ENCODE measurements at places on chromosomes 1 and 21.

DNA sequence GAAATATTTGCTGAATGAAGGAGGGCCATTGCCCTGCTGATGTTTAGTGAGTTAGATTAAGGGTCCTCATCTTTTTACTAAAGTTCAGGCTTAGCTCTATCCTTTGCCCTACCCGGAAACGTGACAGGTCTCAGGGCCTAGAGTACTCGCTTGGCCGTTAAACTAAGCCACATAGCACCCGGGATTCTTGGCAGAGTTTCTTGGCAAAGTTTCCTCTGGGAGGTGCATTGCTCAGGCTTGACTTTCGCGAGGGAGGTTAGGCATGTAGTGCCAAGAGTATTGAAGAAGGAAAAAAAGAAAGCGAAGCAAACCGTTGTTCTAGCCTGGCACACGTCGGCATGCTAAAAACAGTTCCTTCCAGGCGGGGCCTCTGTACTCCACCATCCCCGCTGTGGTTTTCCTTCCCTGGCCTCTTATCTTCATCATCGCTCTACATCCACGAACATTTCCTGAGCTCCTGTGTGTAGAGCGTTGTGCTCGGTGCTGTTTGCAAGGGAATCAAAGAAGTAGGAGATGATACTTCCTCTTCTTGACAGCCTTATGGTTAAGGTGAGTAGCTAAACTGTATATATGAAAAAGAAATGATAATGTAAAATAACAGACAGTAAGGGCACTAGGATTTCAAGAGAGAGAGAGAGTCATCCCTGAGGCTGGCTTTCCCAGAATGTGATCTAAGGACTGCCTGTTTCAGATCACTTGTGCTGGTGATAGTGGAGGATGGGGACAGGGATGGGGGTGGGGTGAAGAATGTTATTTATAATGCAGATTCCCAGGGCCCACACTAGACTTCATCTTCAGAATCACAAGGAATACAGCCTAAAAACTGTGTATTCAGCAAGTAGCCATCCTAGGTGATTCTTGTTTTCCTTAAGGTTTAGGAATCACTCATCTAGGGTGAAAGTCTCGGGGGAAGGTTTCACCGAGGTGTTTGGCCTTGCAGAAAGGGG lies 18.8 kb downstream of the RNF220 start:
- no peak for DNase-seq

DNA sequence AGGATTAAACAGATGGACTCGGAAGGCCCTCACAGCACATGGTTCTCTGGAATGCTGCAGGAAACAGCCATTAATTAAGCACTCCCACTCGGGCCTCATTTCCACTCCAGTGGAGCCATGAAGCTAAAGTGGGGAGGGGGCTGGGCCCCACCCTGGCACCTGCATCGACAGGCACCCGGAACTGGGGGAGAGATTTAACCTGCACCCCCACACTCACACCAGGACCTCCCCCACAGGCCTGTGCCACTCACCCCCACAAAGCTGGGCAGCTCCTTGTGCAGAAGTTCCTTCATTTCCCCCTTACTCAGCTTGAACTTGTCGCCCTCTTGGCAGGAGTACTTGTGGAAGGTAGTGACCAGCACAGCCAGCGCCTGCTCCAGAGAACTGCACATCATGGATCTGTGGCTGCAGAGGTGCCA lies 2.2 kb downstream of the S100A2 start:
- no peak for DNase-seq

- no peak for DNase-seq
Observed at GRCh38 chr1:229253151-229253974, 17.5 kb upstream of the RAB4A start.

DNA sequence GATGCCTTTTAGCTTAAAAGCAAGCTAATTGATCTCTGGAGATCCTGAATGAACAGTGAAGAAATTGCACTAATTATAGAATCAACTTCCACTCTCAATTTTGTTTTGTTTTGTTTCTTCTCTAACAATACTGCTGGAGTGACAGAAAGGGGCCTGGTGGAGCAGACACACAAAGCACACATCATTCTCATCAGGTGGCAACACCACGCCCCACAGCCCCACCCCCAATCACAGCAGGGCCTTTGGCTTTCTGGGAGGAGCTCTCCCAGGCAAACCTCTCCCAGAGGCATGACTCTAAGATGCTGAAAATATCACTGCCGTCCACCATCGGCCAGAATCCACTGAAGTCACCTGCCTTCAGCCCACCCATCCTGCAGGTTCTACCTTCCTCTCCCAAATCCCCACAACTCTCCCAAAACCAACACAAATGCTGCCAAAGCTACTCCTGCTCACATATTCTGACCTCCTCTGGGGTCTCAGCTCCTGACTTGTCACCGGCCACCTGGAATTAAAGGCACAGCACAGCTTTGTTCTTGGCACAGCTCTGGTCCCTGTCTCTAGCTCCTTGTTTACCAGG lies 120.7 kb downstream of the GRIK3 start:
- DNase-seq = peak; percentile 9

DNA sequence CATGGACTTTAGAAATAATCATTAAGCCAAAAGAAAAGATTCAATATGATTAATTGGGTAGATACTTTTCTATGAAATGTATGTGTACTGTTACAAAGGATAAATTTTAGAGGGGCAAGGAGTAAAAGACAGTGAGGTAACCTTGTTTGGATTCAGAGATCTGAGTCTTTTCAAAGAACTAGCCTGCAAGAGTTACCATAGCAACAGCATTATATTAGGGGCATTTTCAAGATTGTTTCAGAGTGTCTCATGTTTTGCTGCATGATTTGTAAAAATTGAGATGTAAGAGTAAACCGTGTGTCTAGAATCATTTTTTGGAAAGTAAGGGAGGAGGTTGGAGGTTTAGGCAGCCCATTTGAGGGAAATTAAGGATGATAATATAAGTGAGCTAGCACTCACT lies 70.6 kb upstream of the KIAA1614 start:
- no peak for DNase-seq

DNA sequence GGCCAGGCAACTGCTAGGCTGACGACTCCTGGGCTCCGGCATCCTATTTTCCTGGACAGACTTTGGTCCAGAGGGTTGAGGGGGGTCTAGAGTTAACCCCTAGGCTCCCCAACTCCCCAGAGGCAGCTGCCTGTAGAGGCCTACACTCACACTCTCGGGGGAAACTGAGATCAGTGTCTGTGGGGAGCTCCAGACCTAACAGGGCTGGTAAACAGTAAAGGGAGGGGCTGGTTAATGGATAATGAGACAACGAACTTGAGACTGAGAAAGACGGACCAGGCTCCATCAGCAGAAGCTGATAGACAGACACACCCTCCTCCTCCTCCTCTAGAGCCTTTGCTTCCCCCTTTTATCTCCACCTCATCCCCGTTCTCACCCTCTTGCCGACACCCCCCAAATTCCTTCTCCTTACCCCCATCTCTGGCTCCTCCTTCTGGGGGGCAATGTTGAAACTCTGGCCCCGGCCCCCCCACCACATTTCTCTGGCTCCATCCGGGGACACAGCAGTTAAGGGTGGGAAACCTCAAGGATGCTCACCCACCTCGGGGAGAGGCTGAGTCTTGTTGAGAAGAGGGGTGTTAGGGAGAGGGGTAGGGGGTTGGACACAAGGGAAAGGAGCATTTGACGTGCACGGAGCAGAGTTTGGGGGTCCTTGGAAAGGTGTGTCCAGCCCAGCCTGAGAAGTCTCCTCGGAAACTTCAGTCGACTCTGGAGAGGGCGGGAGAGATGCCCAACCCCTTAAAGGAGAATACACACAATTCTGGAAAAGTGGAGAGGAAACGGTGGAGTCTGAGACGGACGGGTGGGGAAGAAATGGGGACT lies at the start of gene MTMR11:
Gene MTMR11 (minus strand): TSS at position 710 of the 822 bp plus-strand sequence. CDS start 232 bp downstream, at position 478.
- no peak for DNase-seq

- peak; percentile 39 for DNase-seq
Observed at GRCh38 chr1:203127666-203128430, at the start of gene ADORA1. Gene ADORA1 (plus strand): TSS chr1:203127726. CDS start chr1:203128842, 1,116 bp downstream.

DNA sequence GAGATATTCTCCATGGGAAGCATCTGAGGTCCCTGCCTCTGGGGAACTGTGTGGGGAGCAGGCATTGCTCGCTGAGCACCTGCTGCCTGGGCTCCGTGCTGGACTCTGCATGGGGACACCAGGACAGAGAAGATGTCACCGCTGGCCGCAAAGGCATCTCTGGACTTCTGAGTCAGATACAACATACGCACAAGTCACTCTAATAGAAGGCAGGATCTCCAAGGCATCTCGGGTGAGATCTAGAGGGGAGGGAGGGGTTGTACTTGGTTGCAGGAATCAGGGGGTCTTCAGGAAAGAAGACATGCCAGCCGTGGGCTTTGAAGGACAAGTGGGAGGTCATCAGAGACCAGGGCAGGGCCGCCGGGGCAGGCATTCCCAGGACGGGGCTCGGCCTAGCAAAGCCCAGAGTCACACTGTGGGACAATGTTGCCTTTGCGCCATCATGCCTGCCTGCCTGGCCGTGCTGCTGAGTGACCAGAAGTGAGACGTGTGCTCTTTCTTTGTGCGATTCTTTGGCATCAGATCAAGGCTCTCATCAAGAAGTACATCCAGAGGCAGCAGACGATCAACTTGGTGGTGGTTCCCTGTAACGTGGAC lies 28.3 kb downstream of the MX2 start:
- DNase-seq = no peak

- DNase-seq = no peak
Observed at GRCh38 chr1:166237675-166238074, 70.9 kb upstream of the FAM78B start.
